ENCODE measurements at places on chromosomes 7 and 10.

DNA sequence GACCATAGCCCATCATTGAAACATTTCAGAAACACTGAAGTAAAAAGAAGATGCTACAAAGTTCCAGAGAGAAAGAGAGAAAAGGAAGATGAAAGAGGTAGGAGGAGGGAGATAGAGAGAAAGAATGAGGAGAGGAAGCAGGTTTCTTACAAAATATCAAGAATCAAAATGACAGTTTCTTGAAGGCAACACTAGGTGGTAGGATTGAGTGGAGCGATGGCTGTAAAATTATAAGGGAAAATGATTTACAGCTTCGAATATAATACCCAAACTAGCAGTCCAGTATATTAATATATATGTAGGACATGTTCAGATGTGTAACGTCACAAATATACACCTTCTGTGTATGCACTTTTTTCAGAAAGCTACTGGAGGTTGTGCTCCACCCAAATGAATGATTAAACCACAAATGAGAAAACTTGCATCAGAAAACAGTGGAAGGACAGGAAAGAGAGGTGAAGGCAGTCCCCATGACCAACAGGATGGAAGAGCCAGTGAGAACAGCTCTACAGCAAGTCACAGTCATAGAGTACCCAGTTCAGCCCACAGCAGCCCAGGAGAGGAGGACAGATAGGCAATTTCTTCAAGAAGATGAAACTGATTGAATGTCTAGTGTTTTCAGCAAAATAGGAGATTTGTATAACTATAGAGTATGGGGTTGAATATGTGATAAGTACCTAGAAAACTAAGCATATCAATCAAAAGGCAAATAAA, 151.5 kb upstream of the TARP start:
- DNase-seq: no peak

DNA sequence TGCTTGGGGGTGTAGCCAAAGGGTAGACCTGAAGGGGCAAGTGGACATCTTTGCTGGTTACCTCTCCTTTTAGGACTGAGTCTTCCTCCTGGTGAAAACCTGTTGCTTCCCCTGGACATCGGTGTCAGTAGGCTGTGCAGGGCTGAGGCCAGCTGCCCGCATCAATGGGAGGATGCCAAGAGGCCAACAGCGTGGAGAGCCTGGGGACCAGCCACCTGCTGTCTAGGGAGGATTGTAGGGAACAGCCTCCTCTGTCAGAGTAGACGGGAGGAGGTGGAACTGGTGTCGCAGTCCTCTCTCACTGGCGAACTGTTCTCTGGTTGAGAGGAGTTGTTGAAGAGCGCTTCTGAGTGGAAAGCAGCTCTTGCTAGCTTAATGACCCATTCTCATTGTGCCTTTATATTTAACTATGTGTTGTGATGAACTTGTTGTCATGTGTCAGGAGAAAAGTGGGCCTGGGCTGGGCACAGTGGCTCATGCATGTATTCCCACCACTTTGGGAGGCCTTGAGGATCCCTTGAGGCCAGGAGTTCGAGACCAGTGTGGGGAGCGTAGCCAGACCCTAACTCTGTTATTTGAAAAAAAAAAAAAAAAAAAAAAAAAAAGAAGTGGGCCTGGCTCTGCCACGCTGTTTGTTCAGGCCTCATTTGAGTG, 1.8 kb downstream of the SUFU start:
- no peak for DNase-seq

DNA sequence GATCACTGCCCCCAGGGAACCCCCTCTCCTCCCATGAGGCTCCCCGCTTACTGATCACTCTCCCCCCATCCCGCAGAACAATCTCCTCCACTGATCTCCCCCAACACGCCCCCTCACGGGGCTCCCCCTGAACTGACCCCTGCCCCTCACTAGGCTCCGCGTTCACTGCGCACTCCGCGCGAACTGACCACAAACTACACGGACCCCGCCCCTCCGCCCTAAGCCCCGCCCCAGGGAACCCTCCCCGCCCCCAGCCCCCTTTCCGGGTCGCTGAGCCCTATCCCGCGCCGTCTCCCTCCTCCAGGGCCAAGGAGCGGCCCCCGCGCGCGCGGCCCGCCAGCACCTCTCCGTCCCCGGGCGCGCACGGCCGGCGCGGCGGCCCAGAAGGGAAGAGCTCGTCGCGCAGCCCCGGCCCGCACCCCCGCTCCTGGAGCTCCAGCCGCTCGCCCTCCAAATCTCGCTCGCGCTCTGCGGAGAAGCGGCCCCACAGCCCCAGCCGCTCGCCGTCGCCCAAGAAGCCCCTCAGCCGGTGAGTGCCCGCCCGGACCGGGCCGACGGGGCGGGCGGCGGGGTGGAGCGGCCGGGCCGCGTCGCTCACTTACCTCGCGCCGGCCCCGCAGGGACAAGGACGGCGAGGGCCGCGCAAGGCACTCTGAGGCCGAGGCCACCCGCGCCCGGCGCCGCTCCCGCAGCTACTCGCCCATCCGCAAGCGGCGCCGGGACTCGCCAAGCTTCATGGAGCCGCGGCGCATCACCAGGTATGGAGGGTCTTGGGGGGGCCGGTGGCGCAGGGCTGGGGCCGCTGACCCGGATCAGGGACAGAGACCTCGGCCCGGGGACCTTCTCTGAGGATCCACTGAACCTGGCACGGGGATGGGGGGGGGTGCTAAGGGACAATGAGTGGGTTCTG, 19.9 kb upstream of the HSPB1 start:
- no peak for DNase-seq

DNA sequence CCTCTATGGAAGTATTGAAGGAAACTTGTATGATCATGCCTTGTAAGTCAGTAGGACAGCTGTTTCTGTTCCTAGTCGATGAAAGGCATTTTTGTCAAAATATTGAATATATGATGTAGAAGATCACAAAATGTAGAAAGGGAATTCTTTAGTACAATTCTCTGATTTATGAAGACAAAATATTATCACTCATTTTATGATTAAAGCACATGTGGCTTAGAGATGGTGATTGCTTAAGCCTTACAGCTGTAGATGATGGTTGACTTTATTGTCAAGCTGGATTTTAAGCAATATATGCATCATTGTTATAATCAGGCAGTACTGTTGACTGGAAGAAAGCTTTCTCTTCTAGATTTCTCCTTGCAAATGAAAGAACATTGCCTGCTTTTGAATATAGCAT, 26.4 kb downstream of the MXI1 start:
- no peak for DNase-seq

- no peak for DNase-seq
Observed at GRCh38 chr10:21300551-21300950, 224.9 kb downstream of the SKIDA1 start.

All from T-helper 17 cell (primary cell).